OCI-LY7 (cell line): ENCODE measurements at places on chromosomes 12 and 14.
A peak's percentile ranks its signal among the peaks of the same experiment; 100 is the strongest.

- DNase-seq, result no peak
Observed at GRCh38 chr12:91704446-91704845, 441.2 kb downstream of the BTG1 start.

DNA sequence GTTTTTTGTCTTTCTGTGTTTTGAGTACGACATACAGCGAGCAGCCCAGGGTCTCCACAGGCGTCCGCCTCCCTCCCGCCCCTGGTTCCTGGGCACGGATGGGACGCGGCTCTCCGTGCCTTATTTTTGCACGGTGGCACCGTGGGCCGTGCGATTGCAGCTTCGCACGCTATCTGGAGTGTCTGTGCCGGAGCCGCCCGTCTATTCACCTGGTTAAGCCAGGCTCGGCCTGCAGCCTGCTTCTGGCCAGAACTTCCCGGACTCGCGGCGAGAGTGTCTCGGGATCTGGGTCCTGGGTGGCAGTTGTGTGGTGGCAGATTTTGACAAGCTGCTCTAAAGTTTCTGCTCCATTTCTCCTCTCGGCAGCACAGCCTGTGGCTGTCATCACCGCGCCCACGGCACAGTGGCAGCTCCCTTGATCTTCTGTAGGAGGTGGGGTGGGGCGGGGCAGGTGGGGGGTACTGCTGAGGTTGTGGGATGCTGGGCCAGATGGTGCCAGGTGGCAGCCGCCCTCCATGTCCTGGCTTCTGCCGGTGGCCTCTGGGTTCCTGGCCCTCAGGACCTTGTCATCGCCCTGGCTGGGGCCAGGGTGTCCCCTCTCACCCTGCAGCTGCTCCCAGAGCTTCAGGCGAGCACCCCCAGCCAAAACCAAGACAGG is 2.9 kb downstream of the MMP17 start:
- DNase-seq, result no peak

GRCh38 chr14:26276757-26277156 is 321.1 kb downstream of the NOVA1 start:
- DNase-seq, result no peak

DNA sequence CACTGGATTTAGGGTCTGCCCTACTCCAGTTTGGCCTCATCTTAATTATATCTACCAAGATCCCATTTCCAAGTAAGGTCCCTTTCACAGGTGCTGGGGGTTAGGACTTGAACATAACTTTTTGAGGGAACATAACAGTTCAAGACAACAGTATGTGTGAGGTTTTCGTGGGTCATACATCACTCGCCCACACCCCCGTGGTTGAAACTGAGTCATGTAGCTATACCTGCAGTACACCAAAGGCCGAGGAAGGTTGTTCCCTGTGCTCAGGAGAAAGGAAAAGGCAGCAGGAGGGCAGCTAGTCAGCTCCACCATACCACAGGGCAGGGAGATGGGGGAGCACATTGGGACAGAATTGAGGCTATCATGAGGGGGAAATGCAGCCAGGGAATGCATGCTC is 167.0 kb downstream of the PPM1H start:
- DNase-seq, result no peak

DNA sequence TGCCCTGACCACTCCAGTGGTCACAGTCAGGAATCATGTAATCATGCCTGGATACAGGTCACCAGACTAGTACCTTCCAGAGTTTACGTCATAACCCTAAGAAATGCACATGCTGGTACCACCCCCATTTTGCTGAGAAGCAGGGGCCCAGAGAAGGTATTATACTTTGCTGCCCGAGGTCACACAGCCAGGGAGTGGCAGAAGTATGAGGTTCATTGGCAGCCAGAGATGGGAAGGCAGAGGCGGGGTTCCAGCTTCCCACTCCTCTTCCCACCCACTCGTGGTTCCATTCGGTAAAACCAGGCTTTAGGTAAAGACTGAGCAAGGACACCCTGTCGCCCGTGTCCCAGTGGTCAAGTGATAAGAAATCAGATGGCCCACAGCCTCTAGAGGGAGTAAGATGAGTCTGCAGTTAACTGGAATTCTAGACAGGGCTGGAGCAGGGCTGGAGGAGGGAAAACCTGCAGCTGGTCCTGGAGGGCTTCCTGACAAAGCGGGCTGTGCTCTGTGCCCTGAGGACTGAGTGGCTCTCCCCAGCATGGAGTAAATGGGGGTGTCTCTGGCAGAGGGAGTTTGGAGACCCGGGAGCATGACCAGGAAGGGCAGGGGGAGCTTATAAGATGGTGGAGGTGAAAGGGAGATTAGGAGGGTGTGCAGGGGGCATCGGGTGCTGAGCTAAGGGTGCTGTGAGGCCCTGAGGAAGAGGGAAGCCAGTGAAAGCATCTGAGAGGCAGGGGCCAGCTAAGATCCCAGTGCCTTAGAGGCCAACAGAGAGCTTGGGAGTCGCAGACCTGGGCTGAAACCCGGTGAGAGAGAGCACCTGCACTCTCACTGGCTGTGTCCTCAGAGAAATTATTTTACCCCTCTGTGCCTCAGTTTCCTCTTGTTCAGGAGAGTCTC is 5.7 kb downstream of the FAM222A start:
- no peak for DNase-seq

DNA sequence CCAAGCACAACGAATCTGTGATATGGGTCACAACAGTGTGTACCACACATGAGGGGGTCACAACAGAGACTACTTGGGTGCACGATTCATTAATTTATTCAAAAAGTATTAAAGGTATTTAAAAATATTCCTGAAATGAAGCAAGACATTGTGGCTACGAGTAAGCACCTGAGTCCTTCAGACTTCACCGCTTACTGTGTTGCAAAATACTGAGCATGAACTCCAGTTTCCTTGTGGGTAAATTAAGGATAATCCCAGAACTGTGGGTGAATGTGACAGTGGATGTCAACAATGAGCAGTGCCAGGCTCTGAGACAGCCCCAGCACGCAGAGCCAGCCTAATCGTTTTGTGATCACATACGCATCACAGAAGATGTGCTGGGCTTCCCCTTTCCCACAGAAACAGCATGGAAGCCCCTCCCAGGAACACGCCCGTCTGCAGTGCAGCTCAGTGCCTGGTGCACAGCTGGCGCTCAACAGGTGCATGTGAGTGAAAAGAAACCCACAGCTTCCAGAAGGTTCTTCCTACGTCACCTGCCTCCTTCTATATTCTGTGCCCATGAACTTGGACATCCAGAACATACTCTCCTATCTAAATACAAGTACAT is 29.1 kb downstream of the CDC42BPB start:
- DNase-seq, result no peak

GRCh38 chr12:47071241-47071852 is 8.1 kb upstream of the PCED1B start:
- DNase-seq, result peak; percentile 37

- no peak for DNase-seq
Observed at GRCh38 chr12:97647142-97647541, 184.5 kb downstream of the RMST start.

GRCh38 chr14:104224506-104225277 is 86.3 kb downstream of the KIF26A start:
- DNase-seq, result peak; percentile 45

- no peak for DNase-seq
Observed at GRCh38 chr12:27975222-27976136, 2.9 kb upstream of the PTHLH start.

GRCh38 chr12:18468246-18469075 is 207.1 kb downstream of the PIK3C2G start:
- DNase-seq, result no peak

- no peak for DNase-seq
Observed at GRCh38 chr12:121050725-121051124, 11.7 kb upstream of the OASL start.
